Substantia nigra (tissue), 51 donors: ENCODE measurements at places on chromosomes 4 and X.
A peak's percentile ranks its signal among the peaks of the same experiment; 100 is the strongest.

GRCh38 chr4:121253961-121254360, 89.8 kb upstream of the TNIP3 start:
- DNase-seq = no peak

- DNase-seq = no peak
Measured at GRCh38 chrX:115330498-115331168, 41.1 kb downstream of the LUZP4 start.

DNA sequence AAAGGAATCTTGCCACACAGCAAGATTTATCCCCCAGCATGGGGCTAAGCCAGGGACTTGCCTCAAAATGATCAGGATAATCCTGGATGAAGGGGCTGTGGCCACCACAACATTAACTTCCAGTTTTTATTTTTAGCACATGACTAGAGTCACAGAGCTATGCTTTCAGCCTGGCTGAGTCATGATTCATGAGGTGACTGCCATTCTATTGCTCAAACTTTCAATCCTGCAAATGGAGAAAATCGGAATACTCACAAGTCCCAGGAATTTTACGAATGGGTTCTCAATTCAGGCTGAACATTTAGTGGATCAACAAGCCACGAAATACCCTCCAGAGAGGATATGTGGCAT, 70.7 kb upstream of the HPGD start:
- no peak for DNase-seq

DNA sequence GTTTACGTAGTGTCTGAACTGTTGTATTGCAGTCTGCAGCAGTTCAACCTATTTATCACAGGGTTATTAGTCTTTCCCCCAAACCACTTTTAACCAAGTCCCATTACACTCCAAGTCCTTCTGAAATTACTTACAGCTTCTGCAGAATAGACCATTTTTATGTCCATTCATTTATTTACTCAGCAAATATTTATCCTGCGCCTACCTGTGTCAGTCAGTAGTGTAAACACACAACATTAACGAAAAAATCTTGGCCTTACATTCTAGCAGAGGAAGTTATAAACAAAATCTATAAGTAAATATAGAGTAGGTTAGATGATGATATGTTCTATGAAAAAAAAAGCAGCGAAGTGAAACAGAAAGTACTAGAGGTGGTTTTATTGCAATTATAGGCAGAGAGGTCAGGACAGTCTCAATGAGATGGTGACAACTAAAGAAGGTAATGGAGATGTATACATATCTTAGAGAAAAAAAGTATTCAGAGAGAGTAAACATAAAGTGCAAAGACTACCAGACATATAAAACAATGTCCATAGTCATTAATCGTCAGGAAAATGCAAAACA, 534.7 kb downstream of the KCNIP4 start:
- DNase-seq = no peak

DNA sequence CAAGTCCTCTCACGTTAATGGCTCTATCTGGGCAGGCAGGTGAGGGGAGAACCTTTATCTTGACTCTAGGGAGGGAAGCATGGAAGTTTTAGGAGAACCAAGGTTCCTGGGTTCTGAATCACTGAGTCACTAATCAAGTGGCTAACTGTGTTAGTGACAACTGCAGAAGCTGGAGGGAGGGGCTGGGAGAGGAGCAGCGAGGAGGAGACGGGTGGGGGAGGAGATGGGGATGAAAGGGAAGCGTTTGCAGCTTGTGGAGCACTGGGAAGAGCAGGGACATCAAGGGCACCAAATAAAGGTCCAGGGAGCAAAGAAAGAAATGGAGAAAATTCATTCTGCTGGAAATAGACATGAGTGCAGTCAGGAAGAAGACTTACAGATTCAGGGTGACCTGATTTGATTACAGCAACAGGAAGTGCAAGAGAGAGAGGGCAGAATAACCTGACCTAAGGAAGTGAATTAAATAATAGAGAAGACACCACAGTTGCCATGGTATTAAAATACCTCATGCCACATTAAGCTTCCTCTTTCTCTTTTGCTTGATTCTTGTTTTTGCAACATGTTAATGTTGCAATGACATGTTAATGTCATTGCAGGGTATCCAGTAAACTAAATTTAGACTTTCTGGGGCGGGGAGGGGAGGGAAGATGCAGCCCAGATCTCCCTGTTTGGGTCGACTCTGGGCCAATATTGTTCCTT, 4.5 kb upstream of the SETD7 start:
- DNase-seq = no peak

- DNase-seq = no peak
Measured at GRCh38 chr4:7837597-7838135, 102.0 kb downstream of the AFAP1 start.

- DNase-seq = no peak
Measured at GRCh38 chr4:150012851-150013360, 65.3 kb upstream of the DCLK2 start.

GRCh38 chr4:133943081-133943480, 258.5 kb downstream of the PABPC4L start:
- no peak for DNase-seq

GRCh38 chr4:126973201-126973600, 659.6 kb upstream of the INTU start:
- no peak for DNase-seq

GRCh38 chr4:127506283-127506682, 126.5 kb upstream of the INTU start:
- DNase-seq = no peak

DNA sequence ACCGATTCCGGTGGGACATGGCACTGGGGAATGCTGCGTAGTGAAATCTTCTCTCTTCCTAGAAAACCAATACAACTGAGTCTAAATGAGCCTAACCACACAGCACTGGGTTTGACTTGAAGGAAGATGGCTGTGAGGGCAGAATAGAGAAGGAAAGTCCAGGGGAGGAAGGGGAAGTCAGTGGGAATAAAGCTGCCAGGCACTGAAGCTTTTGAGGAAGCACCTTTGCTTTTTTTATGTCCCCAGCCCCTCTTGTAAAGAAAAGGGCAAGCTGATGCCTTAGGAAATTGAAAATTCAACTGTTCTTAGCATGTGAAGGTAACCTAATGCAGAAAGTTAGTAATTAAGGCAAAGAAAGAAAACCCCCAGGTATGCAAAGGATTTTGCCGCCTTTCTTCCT, 20.6 kb downstream of the MED28 start:
- DNase-seq = no peak

DNA sequence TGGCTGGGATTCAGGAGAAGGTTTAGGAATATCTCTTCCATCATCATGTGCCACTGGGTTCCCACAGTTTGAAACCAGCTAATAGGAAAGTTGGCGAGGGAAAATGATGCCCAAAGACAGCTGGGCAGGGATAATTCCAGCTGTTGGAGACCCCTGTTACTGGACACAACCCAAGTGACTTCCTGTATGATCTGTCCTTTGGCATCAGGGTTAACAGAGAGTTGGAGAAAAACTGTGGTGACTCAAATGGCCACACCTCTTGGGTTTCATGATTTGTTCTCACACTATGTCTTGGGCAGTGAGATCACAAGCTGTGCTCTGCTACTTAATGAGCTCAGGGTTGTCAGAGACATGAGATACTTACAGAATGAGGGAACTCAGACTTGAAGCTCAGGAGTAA, 3.8 kb downstream of the FGF16 start:
- no peak for DNase-seq

GRCh38 chr4:26860922-26861433, 337 bp downstream of the STIM2 start:
- DNase-seq = peak; percentile 71

DNA sequence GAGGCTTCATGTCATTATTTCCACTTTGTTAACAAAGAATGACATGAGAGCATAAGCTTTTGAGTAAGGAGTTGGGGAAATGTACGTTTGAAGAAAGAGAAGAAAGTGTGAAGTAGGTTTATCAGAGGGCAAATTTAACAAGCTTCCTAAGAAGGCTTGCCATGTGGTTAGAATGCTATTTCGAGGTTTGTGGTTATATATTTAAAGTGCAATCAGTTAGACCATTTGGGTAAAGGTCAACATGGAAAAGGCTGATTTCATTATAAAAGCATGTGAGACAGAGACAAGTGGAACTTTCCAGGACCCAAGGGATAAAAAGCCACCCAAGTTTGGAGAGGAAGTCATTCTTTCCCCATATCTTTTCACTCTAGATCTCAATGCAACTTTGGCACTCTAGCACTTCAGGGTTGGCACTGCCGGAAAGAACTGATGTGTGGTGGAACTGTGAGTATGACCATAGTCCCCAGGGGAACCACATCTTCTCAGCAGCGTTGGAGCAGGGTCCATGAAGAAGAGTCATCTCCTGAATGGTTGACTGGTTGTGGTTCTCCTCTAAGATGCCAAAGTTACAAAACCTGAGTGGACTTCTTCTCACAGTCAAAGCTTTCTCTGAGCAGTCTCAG, 529.9 kb downstream of the MID1IP1 start:
- DNase-seq = no peak

DNA sequence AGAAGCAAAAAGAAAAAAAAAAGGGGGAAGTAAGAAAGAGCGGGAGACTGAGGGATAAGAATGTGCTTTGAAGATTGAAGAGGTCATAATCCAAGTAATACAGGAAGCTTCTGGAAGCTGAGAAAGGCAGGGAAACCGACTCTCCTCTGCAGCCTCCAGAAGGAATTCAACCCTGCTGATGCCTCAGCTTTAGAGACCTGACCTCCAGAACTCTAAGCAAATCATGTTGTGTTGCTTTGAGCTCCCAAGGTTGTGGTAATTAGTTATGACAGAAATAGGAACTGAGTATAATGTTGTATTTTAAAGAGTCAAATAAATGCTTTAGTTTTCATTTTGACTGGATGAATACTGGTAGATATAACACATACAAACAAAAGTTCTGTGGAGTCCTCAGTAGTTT, 48.0 kb upstream of the FAT1 start:
- no peak for DNase-seq

- no peak for DNase-seq
Measured at GRCh38 chr4:41524425-41524824, 13.5 kb upstream of the LIMCH1 start.

- no peak for DNase-seq
Measured at GRCh38 chr4:80875642-80876041, 154.9 kb upstream of the BMP3 start.

DNA sequence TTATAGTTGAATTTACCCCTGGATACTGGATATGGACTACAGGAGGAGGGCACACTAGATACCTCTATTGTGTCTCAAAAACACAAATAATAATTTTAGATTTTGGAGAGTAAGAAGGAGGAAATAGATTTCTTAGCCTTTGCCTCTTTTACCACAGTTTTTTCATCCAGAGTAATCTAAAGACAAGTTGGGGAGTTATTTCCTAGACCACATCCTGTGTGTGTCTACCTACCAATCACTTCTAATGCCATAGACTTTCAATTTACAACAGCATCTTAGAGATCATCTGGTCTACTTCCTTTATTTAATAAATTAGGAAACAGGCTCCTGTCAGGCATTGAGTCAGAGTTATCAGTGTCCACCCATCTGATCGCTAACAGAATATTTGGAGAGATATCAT, 191.5 kb downstream of the EDA start:
- DNase-seq = no peak
